ENCODE measurements at places on chromosomes 2 and 18.
A peak's percentile ranks its signal among the peaks of the same experiment; 100 is the strongest.

DNA sequence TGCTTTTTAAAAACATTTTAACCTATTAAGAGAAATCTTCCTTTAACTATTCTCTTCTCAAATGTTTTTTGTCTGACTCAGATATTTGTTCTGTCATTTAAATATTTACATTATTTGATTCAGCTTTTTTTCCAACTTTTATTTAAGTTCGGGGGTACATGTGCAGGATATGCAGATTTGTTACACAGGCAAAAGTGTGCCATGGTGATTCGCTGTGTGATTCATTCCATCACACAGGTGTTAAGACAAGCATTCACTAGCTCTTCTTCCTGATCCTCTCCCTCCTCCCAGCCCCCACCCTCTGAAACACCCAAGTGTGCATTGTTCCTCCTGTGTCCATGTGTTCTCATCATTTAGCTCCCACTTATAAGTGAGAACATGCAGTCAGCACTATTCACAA lies 19.4 kb downstream of the SP100 start:
- no peak for DNase-seq

DNA sequence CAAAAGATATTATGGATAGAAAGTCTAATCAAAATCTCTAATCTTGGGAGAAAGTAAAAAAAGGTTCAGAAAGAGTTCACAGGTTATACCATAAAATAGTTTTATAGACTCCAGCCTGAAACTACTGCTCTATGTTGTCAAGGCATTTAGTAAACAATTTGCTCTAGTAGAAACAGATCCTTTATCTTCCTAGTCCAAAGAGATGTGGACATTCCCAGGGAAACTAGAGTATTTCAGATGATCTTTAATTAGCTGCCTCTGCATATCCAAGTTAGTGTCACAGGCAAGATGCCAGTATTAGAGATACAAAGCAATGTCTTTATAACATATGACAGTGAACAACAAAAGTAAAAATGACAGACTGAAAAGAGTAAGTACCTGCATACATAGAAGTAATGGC lies 708.6 kb downstream of the CCDC85A start:
- DNase-seq, result no peak

- DNase-seq, result peak; percentile 35
These were observed 63.9 kb downstream of the KLHL29 start for GRCh38 chr2:23448906-23449305.

DNA sequence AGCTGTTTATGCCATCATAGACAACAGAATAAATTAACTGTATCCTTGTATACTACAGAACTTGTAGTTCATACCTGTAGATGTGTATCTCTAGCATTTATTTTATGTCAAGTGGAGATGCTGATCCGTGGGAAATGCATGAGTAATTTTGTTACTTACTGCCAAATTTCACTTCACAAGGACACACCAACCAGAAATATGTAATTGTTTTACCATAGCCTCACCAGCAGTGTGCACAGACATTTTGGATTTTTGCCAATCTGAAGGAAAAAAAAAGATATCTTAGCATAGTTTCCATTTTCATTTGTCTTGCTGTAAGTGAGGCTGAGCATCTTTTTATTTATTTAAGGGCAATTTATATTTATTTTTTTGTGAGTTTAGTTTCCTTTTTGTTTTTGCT lies 265.1 kb upstream of the OSR1 start:
- DNase-seq, result peak; percentile 82

- DNase-seq, result no peak
These were observed 3.1 kb downstream of the NFE2L2 start for GRCh38 chr2:177261116-177262060.

GRCh38 chr2:6835467-6835866 lies 30.2 kb downstream of the CMPK2 start:
- DNase-seq, result peak; percentile 61

GRCh38 chr2:235467588-235467987 lies 26.3 kb upstream of the AGAP1 start:
- DNase-seq, result peak; percentile 78

DNA sequence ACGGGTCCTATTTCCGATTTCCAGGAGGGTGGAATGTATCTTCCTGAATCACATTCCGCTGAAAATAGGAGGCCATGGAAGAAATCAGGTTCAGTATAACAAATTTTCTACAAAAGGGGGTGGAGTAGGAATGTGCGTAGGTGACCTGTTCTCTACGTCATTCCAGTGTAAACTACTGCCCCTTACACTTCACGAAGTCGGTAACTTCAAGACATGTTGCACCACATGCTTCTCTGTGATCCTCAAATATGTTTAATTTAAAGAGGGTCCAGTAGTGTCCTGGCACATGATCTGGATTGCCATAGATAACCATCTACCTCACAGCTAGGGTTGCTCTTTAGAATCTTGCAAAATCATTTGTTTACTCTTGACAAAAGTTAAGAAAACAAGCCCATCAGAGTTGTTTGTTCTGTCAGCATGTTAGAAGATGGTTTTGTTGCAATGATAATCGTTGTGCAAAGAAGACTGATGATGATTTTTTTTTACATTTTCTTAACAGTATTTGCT lies 7.5 kb upstream of the CPS1 start:
- no peak for DNase-seq

DNA sequence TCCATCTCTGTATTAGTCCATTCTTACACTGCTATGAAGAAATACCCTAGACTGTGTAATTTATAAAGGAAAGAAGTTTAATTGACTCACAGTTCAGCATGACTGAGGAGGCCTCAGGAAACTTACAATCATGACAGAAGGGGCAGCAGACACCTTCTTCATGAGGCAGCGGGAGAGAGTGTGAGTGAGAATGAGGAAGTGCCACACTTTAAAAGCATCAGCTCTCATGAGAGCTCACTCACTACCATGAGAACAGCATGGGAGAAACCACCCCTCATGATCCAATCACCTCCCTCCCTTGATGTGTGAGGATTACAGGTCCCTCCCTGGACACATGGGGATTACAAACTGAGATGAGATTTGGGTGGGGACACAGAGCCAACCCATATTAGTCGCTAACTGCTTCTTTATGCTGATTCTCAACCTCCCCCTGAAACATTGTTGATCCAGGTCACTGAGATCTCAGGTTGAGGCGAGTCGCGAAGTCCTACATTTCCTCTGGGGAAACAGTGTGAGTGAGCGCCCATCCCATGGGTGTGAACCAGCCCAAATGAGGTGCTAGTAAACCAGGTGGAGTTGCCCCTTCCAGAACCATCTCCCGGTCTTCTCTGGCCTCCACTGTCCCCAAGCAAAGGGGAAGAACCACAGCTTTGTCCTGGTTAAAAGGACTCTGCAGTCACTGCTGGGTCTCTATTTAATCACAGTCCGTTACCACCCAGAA lies 123.8 kb downstream of the CAPN13 start:
- no peak for DNase-seq

- no peak for DNase-seq
These were observed 2.5 kb downstream of the HSPE1 start for GRCh38 chr2:197502685-197503084.

DNA sequence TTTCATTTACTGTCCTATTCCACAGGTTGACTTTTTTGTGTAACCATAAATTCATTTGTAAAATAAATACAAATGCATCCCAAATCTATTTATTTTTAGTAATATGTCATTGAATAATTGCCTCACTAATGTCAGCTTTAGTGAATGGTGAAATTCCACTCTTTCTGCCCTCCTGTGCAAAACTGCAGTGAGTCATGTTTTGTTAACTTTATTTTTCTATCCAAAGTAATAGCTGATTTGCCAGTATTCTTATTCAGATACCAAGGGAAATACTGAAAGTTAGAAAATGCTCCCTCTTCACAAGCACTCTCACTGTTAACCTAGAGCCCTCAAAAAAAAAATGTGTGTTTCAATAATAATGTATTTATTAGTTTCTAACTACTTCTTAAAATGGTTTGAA lies 322.8 kb downstream of the RIT2 start:
- DNase-seq, result no peak

DNA sequence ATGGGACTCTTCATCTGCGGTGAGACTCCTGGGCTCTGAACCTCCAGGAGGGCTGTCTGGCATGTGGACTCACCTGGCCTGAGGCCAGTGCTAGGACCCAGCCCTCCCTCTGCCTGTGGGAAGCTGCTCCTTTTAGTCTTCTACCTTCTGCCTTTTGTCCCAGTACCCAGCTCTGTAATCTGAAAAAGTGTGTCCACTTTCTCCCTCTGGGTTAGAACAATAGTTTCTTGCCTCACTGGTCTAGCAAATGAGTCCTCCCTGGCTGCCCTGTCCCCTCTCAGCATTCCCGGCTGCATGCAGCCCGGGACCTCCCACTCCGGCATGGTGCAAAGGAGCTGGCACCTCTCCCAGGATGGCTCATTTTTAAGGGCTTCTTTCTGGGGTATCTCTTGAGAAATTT lies 25.9 kb downstream of the GKN2 start:
- DNase-seq, result peak; percentile 34

- DNase-seq, result peak; percentile 41
These were observed 310.4 kb upstream of the SYT4 start for GRCh38 chr18:43587538-43588153.

GRCh38 chr2:174682578-174683391 lies 81.5 kb downstream of the CHRNA1 start:
- peak; percentile 38 for DNase-seq

DNA sequence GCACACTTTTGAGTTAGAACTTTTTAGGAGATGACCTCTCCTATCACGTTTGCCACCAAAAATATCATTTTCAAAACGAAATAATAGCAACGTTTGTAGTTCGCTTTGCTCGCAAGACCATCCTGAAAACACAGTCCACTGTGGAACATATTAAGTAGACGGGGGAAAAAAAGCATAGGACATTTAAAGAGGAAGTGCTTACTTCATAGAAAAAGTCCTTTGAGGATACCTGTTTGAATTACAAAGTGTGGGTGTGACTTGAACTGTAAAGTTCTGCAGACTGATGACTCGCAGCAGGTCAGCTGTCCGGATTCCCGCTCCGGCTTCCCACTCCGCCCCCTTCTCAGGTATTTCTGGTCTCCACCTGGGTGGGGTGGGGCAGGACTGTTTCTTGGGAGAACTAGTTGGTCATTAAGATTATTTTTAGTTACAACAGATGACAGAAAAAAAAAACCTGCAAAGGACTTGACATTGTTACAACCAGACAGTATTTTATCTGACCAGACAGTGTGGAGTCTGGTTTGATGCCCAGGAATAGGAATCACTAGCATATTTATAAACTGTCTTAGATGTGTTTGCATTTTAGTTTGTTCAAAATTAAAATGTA lies 13.3 kb downstream of the CNOT11 start:
- DNase-seq, result no peak

GRCh38 chr2:20823917-20824316 lies 1.0 kb upstream of the LDAH start:
- no peak for DNase-seq

DNA sequence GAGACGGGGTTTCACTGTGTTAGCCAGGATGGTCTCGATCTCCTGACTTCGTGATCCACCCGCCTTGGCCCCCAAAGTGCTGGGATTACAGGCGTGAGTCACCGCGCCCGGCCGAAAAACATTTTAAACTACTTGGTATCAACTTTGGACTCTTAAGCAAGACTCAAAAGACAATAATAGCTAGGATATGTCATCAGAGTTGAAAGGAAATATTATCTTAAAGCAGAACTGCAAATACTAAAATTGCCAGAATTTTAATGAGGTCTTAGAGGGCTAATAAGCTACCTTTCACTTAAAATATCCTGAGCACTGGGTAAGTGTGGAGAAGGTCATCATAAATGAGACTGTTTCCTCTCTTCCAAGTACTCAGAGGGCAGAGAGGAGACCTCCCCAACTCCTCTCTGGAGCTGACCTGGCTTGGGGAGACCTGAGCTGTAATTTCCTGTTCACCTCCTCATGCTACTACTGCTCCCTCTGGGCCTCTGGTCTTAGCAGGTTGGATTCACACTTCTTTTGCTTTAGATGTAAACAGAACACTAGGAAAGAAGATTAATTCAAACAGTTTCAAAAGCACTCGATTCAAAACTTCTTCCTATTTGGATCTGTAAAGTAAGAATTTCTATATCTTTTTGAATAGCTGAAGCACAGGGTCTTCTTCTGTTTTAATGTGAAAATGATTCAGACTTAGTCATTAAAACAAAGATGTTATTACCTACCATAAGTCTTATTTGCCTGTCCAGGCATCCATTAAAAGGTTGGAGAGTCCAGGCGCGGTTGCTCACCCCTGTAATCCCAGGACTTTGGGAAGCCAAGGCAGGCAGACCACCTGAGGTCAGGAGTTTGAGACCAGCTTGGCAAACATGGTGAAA lies 16.5 kb downstream of the CNRIP1 start:
- DNase-seq, result no peak

GRCh38 chr2:119466373-119466772 lies 34.7 kb downstream of the TMEM37 start:
- no peak for DNase-seq

GRCh38 chr2:229470781-229471180 lies 199.7 kb upstream of the PID1 start:
- DNase-seq, result no peak

GRCh38 chr18:54479365-54479764 lies 111.7 kb upstream of the DYNAP start:
- no peak for DNase-seq

DNA sequence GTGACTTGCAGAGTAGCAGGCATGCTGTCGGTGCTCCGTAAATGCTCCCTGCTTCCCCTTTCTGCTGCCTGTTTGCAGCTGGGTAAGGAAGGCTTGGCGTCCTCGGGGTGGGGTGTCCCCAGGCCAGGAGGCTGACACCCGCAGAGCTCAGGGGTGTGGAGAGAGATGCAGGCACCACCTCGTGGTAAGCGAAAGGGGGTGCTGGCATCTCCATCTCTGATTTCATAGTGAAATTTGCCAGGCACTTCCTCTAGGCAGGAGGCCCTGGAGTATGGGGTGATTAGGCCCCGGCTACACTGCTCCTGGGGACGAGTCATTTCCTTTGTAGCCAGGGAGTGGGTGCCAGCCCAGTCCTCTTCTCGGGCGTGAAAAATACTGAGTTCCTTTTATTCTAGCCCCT lies 160.4 kb downstream of the KLHL29 start:
- DNase-seq, result peak; percentile 79

- no peak for DNase-seq
These were observed 46.9 kb upstream of the UBXN4 start for GRCh38 chr2:135694711-135695110.

- DNase-seq, result peak; percentile 24
These were observed 34.4 kb downstream of the ZFP36L2 start for GRCh38 chr2:43191947-43192516.

GRCh38 chr2:234366891-234367290 lies 130.0 kb downstream of the ARL4C start:
- DNase-seq, result no peak

DNA sequence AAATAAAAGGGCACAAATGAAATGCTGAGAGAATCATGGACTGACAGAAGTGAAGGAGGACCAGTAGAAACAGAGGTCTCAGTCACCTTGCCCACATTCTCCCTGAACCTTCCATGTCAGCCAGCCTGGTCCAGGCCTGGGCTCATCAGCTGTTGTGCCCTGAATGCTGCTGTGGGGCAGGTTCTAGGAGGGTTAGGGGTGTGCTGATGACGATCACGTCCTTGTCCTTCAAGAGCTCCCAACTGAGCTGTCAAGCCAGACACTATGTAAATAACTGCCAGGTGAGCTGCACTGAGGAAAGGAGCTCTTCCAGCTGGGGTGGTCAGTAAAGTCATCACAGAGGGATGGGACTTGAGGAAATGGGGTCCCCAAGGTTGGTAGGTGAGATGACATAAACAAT lies 156.5 kb downstream of the SMAD2 start:
- no peak for DNase-seq

GRCh38 chr2:67616749-67617148 lies 219.6 kb downstream of the ETAA1 start:
- no peak for DNase-seq
